ENCODE measurements at places on chromosomes 11 and 22.

GRCh38 chr11:111355101-111355500 lies 24.0 kb downstream of the POU2AF1 start:
- DNase-seq = no peak

GRCh38 chr22:49676230-49676629 lies 151.4 kb downstream of the BRD1 start:
- DNase-seq = no peak

DNA sequence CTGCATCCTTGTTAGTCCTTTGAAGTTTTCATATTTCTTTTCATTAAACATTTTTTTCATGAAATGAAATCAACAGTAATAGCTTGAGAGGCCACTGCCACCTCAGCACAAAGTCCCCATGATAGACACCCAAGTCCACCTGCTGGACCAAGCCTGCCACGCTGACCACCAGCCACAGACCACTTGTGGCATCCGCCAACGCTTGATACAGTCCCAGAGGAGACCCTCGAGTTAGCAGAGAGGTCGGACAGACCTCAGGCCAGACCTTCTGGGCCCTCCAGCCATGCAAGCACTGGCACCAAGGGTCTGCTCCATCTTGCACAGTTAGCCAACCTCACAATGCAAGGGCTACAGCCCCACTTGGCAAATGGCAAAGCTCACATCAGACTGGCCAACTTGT lies 91.8 kb upstream of the RTL6 start:
- DNase-seq = no peak

DNA sequence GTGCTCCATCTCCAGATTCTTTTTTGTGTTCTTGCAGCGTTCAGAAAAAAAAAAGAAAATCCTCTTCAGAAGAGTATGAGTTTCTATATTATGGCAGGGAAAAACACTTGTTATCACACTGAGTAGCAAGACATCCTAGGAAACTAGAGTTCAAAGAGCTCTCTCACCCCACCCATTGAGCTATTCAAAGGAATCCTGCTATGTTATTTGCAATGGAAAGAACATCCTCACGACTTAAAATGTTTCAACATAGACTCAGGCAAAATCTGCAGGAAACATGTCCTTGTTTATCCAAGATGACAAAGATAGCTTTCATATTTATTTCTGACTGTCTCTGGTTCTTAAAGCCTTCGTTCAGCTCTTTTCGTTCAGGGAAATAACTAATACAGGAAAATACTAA lies 331.6 kb upstream of the ANO5 start:
- no peak for DNase-seq

- DNase-seq = no peak
Measured at GRCh38 chr22:23035557-23036277, 34.6 kb upstream of the GNAZ start.

DNA sequence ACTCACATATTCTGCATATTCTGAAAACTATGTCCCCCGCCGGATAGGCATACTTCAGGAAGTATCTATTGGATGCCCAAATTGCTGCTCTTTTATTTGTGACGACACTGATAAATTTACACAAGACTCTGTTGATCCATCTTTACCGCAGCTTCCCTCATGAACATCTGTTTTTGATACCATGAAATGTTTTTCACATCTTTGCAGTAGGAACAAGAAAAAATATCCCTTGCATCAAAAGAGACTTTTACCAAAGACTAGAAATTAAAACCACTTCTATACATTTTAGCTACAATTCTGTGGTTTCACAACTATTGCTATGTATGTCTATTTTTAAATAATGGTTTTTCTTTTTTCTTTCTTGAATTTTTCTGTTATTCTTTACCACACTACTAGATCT lies 15.3 kb downstream of the POU2AF2 start:
- no peak for DNase-seq

DNA sequence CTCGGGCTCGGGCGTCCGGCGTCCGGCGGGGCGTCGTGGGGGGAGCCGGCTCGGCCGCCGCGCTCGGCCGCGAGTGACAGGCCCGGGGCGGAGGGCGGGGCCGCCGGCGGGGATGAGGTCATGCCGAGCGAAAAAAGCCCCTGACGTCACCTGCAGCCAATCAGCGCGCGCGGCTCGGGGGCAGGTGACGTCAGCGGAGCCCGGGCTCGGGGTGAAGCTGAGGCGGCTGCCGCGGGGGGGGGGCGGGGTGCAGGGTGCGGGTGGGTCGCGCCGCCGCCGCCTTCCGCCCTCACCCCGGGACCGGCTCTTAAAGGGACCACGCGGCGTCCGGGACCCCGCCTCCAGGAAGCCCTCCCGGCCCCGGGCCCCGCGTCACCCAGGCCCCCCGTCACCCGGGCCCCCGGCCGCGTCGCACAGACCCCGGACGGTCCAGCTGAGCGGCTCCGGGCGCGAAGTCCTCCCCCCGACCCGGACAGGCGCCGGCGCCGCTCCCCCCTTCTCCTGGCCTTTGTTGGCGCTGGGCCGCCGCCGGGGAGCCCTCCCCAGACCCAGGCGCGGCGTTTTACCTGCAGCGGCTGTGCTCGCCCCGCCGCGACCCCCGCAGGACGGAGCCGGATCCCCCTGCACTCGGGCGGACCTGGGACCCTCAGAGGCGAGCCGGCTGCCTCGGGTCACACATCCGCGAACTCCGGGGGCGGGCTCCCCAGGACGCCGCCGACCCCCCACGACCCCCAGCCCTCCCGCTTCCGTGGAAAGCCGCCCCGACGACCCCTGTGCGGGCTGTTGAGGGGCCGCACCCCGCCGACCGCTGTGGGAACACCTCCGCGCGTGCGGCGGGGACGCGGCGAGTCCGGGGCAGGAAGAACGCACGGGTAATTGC lies at the start of gene DUSP8:
Gene DUSP8 (minus strand): TSS at position 75 of the 880 bp plus-strand sequence. CDS start 6,445 bp downstream, outside the sequence.
- no peak for DNase-seq

DNA sequence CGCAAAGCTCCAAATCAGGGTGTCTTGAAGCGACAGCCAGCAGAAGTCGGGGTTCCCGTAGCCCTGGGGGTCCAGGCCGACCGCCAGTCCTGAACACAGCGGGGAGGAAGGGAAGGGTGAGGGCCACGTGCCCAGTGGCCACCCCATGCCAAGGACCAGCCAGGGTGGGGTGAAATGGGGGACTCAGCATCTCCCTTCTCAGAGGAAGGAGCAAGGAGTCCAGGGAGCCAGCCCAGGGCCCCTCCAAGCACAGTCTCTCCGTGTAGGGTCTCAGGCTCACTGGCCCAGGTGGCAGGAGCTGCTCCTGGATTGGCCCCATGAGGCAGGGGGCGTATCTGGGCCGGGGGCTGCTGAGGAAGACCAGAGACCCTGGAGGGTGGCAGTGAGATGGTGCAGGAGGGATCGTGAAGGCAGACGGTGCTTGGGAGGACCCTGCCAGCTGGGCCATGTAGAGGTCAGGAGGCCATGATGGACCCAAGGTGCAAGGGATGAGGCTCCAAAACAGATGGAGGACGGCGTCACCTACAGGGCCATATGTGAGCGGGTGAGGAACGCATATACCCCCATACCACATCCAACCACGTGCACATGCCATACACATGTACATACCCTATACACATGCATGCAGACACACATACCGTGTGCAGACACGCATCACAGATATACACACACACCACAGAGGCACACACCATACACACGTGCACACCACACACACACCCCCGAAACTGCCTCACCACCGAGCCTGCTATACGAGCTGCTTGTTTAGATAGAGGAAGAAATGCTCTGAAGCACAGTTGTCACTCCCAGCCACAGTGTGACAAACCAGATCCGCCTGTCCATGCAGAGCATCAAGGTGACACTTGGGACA lies 34.4 kb downstream of the TRMU start:
- DNase-seq = no peak

DNA sequence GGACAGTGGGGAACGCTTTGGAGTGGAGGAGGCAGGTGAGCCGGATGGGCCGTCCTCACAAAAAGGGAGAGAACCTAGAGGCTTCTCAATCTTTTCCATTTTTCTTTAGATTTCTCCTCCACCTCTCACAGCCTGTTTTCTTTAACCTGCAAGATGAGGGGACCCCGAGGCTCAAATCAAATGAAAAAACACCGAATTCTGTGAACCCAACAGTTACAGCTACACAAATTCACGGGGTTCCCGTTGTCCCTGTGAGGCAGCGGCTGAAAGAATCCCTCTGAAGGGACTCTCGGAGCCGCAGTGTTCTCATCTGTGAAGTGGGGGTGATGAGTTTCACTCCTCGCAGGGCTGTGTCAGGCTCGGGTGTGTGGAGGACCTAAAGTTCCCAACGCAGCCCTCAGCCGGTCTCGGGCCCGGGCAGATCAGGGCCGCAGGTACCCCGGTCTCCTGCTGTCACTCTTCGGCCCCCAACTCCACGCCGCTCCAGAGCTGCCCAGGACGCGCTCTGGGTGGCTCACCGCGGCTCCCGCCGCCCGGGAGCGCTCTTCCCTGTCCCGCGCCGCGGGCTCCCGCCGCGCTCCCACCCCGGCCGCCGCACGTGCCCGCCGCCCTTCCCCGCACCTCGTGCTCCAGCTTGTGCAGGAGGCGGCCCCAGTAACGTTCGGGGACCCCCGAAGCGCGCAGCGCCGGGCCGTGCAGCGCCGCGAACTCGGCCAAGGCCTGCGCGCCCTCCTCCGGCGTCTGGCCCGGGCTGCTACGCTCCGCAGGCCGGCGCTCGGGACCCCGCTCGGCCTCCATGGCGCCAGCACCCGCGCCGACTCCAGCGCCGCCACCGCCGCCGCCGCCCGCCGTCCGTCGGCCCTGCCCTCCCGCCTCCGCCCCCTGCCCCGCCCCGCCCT lies at the start of gene TTLL12:
Gene TTLL12 (minus strand): TSS at position 863 of the 899 bp plus-strand sequence. CDS start 65 bp downstream, at position 798.
- DNase-seq = peak; percentile 72

DNA sequence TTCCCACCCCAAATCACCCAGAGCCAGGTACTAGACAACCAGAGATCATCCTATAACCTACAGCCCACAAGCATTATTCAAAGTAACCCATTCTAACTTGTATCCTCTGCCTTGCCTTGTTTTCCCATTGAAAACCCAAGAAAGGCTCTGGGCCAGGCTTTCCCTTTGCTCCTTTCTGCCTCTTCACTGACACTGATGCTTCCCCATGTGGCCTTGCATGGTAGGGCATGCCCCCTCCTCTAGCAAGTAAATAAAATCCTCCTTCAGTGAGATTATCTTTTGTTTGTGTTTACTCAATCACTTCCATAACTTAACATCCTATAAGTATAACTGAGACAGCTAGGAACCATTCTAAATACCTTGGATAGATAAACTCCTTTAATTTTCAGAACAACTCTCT lies 65.6 kb upstream of the FAR1 start:
- no peak for DNase-seq

GRCh38 chr22:35887296-35887875 lies 141.2 kb downstream of the RBFOX2 start:
- no peak for DNase-seq

GRCh38 chr11:111362887-111363411 lies 16.1 kb downstream of the POU2AF1 start:
- DNase-seq = no peak

DNA sequence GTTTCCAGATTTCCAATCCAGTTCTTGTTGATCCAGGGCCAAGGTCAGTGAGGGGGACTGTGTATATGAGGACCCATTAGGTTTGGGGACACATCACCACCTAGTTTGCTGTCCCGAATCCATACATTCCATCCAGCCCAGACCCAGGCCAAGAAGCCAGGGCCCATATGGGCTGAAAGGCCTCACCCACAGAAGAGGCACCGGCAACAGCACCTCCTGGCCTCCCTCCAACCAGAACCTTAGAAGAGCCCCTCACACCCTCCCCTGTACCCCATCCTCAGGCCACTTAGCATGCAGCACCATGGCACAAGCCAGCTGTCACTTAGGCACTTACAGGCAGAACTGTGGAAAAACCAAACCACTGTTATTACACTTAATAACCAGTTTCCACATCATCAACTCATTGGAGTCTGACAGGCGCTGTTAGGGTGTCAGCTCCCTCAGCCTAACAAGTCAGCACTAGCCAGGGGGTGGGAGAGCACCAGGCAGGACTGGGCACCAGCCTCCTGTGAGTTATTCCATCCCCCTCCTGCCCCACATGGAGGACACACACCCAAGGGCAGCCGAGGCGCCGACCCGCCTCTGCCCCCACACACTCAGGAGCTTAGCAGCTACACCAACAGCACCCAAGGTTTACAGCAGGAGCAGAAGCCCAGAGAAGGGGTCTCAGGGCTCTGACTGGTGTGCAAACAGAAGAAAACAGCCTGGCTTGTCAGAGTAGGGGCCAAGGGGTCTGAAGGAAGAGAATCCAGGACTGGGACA lies 132.0 kb downstream of the BUD13 start:
- DNase-seq = no peak

GRCh38 chr22:41526830-41527799 lies 17.2 kb downstream of the POLR3H start:
- DNase-seq = peak; percentile 49

GRCh38 chr11:81874635-81875034 lies 859.0 kb downstream of the FAM181B start:
- DNase-seq = no peak

DNA sequence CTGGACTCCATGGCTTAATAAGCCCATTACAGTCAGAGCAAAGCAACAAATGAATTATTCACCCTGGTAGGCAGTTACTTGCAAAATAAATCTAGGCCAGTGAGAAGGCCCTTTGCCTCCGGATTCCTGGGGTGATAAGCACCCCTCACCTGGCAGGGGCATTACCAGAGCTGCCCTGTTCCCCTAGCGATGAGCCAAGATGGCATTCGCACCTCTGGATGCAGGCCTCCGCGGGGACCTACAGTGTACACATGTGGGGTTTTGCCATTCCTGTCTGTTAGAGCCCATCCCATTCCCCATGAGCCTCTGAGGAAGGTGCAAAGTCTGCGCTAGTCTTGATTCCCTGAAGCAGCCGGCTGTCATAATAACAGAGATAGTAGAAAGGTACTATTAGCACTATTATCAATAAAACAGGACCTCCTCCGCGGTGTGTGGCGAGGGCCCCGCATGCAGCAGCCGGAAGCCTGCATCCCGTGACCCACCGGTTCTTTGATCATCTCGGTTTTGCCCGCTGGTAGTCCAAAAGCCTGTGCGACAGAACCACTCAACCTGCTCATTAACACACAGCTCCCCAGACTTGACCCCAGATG lies 344.3 kb downstream of the BRD1 start:
- no peak for DNase-seq

GRCh38 chr22:48778308-48779195 lies 1049.1 kb downstream of the BRD1 start:
- no peak for DNase-seq

DNA sequence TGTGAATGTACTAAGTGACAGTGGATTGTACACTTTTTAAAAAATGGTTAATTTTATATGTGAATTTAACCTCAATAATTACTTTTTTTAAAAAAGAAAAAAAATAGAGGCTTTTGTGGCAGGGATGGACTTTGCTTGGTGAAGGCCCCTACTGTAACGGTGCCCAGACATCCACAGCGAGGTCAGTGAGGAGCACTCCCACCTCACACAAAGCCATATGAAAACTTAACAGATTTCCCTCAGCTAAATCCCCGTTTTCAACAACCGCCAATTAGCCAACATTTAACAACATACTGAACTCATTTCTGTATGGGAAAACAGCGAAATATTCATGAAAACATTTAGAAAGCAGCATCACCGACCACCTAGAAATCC lies 642 bp upstream of the C11orf58 start:
- DNase-seq = peak; percentile 38

- peak; percentile 11 for DNase-seq
Measured at GRCh38 chr11:115333121-115333520, 171.1 kb downstream of the CADM1 start.

DNA sequence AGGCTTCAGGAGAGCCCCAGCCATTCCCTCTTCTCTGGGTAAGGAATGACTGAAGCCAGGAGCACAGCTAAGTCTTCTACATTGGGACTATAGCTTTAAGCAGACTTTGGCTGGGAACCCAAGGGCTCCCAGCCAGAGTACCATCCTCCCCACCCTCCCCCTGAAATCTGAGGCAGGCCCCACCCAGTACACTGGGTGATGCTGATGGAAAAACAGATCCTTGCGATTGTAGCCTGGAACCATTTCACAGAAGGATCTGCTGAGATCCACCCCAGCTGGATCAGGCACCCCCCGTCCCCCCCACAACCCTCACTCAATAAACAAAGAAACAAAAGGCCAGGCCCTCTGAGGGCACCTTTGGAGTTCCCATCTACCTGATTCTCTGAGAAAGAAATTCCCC lies 39.8 kb downstream of the IL18BP start:
- no peak for DNase-seq

All from NB4 (cell line).